ENCODE measurements at places on chromosomes 5 and 9.

GRCh38 chr5:64299805-64300204 lies 134.2 kb downstream of the RNF180 start:
- ATAC-seq: no peak

DNA sequence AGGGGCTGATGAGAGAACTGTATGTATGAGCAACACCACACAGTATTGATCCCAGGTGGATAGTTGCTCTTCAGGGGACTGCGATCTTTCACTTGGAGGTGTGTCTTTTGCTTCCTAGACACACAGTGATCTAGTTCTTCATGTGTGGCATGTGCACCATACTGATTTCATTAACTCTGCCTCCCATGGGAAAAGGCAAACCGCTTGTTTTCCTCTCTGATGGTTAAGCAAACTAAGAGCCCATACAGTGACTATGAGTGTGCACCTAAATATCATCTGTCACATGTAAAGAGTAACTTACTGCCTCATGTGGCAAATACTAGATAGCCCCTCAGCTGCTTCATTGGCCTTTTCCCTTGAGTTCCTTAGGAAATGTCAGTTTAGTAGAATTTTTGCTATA lies 147.3 kb downstream of the TLE4 start:
- ATAC-seq: no peak

DNA sequence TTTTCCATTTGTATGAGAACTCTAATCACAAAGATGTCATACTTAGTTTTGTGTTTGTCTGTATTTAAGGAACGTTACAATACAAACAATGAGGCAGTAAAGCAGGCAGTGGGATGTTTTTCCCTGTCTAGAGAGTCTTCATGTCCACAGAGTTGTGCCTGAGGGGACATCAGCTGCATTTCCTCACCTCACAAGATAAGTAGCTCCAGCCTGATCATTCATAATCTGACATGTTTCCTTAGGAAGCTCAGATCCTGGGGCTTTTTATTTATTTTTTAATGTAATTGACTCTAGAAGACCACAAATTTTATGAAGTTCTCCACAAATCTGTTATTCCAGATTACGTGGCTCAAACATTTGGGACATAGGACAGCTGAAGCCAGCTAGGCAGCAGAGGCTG lies 78.5 kb downstream of the SPTLC1 start:
- no peak for ATAC-seq

- ATAC-seq: no peak
These were observed 9.2 kb upstream of the TERT start for GRCh38 chr5:1304033-1304432.

GRCh38 chr9:108021096-108021710 lies 531.6 kb upstream of the KLF4 start:
- ATAC-seq: no peak

Data from activated T-helper 17 cell treated with anti-CD3 and anti-CD28 coated beads, Interleukin-2, amount 50 U/mL, for 72 hours (primary cell).